ENCODE measurements at places on chromosomes 16 and 17.
A peak's percentile ranks its signal among the peaks of the same experiment; 100 is the strongest.

GRCh38 chr17:47732399-47733046 lies 513 bp upstream of the TBX21 start:
- DNase-seq, result no peak

DNA sequence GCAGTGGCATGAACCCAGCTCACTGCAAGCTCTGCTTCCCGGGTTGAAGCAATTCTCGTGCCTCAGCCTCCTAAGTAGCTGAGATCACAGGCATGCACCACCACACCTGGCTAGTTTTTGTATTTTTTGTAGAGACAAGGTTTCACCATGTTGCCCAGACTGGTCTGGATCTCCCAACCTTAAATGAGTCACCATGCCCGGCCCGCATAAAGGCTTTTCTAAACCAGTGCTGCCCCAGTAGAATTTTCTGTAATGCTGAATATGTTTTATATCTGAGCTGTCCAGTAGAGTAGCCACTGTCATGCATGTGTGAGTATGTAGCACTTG lies 36.9 kb upstream of the WSB1 start:
- no peak for DNase-seq

- DNase-seq, result no peak
These were observed 93.9 kb downstream of the GSG1L start for GRCh38 chr16:27969574-27969973.

- DNase-seq, result no peak
These were observed 88.0 kb downstream of the SDR42E1 start for GRCh38 chr16:81923296-81923695.

DNA sequence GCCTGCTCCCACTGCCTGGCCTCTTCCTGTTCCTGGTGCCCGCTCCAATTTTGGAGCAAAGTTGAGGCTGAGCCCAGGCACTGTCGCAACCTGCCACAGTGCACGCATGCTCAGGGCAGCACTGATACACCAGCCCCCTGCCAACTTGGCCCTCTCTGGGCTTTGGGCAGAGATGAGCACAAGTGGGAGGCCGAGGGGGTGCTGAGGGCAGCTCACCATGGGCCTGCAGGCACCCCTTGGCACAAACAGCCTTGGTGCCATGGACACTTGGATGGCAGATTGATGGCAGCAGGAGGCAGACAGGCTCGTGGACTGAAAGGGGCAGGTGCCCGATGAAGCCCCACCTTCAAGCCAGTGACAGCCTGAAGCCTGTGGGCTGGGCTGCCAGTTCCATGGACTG lies 42.9 kb downstream of the PIGL start:
- DNase-seq, result no peak

- peak; percentile 34 for DNase-seq
These were observed 16.5 kb downstream of the CD300LB start for GRCh38 chr17:74514632-74515334.

- no peak for DNase-seq
These were observed 775 bp downstream of the CYTH1 start for GRCh38 chr17:78781104-78781892.

DNA sequence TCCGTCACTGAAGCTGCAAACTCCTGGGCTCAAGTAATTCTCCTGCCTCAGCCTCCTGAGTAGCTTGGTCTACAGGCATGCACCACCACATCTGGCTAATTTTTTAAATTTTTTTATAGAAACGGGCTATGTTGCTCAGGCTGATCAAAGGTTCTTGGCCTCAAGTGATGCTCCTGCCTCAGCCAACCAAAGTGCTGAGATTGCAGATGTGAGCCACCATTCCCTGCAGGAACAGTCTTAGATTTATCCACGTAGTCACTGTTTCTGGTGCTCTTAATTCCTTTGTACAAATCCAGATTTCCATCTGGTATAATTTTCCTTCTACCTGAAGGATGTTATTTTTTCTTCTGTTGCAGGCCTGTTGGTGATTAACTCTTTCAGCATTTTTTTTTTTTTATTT lies 13.0 kb downstream of the SLC26A11 start:
- no peak for DNase-seq

DNA sequence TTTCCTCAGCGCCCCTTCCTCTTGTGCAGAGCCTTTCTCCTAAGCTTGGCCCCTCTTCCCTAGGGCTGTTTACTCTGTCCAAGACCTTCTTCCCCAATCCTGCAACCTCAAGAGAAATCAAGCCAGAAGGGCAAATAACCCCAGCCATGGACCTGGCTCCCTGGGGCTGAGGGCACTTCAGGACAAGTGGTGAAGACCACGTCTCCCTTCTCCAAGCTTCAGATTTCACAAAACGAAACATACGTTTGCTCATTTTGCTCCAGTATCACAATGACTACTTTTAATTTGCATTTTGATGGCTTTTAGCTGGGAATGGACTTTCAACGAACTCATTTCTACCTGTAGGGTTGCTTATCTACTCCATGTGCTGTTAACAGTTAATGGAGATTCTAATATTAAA lies 139.8 kb upstream of the CACNG5 start:
- no peak for DNase-seq

DNA sequence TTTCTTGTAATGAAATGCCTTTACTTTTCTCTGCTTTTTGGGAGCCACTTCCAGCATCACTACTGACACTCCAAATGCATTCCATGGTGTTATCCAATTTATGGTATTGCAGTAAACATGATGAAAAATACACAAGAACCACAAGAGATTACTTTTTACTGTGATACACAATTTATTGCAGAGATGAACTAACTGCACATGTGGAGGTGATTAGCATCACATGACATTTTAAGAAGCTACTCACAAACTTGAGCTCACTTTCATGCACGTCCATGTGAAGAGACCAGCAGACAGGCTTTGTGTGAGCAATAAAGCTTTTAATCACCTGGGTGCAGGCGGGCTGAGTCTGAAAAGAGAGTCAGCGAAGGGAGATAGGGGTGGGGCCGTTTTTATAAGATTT lies 780.5 kb upstream of the GOT2 start:
- no peak for DNase-seq

DNA sequence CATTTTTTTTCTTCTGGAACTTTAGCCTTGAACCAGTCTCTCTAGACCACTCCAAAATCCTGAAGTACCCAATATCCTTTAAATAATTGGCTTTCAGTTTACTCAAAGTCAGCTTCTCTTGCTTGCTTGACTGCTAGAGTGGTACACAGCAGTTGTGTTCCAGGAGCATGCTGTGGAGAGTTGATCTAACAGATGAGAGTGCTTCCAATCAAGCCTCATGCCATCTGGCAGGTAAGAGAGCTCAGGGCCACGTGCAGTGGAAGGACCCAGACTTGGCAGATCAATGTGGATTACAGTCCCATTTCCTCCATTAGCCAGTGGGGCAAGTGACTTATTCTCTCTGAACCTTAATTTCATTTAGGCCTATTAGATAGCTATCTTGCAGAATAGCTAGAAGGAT lies 15.7 kb downstream of the CNEP1R1 start:
- DNase-seq, result no peak

DNA sequence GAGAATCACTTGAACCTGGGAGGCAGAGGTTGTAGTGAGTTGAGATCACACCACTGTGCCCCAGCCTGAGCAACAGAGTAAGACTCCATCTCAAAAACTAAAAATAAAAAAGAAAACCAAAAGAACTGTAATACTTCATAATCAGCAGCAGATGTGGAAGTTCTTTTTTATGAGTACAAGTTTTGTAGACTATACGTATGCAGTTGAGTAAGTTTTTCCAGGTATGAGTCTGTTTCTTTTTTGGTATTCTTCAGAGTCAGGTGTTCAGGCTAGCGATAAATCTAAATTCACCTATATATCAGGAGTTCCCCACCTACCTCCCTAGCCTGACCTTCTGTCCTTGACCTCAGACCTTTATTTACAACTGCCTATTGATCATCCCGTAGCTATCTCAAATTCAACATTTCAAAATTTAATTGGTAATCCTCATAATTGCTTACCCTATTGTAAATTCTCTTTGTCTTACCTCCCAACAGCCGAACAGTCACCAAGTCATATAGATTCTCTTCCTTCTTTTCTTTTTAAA lies 10.7 kb downstream of the DCTN5 start:
- no peak for DNase-seq

DNA sequence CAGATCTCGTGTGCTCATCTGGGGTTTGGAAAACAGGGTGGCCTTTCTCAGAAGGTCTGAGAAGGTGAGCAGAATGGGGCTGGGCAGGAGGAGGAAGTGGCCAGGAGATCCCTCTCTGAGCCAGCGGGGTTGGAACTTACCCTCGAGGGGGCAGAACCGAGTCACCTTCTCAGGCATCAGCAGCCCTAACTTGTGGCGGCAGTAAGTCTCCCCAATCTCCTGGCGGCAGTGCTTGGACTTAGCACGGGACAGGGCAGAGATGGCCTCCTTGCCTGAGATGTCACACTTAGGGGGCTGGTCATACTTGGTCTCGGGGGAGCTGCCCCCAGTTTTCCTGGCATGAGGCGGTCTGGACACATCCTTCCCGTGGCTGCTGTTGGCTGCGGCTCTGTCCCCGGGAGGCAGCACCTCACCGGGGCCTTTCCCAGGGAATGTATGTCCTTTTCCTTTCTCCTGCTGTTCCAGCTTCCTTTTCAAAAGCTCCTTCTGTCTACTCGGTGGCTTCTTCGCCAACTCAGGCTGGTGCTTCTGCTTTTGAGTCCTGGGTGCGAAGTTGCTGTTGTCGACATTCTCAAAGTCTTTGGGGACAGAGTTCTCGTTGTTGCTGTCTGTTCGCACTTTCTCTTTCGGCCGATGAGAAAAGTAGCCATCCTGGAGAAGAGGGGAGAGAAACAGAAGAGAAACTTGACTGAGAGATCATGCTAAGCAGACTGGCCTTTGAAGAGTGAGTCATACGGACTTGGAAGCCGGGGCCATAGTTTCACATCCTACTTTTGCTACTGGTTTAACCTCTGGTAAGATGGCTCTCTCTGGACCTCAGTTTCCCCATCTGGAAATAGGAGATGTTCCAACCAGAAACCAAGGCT lies 211.7 kb downstream of the XYLT1 start:
- DNase-seq, result no peak

- no peak for DNase-seq
These were observed 18.4 kb downstream of the PARN start for GRCh38 chr16:14611660-14612059.

GRCh38 chr17:55411463-55411855 lies 10.2 kb downstream of the MMD start:
- DNase-seq, result no peak

DNA sequence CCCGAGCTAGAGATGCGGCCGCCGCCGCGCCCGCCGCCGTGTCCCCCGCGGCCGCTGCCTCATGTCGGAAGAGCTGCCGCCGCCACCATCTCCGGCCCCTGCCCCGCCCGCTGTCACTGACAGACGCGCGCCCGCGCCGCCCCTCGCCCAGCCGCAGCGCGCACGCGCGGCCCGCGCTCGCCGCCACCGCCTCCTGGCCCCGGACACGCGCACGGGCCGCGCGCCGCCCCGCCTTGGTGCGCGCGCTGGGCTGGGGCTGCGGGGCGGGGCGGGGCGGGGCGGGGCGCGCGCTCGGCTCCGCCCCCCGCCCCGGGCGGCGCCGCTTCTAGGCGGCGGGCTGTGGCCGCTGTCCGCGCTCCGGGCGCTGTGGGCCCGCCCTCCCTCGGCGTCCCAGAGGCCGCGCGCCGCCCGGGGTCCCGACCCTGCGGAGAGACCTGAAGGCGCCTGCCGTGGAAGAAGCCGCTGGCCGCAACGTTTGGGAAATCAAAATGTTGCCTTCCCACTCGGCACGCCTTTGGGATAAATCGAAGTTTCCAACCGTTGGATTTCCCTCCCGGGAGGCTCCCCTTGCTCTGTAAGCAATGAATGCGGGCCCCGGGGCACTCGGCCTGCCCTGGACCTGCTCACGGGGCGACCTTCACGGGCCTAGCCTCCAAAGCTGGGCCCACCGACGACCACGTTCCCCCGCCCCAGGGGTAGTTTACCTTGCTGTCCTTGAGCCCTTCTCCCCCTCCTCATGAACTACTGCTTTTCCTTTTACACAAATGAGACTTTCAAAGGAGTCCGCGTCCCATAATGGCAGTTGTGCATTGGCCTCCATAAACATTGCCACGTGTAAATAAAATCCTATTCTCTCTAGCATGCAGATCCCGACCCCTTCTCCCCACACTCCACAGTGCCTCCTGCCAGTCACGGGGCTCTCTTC lies at the start of gene ADCY9:
ADCY9 (minus strand) TSS at position 118 of the 925 bp plus-strand sequence. CDS start 1,000 bp downstream, outside the sequence.
- no peak for DNase-seq

DNA sequence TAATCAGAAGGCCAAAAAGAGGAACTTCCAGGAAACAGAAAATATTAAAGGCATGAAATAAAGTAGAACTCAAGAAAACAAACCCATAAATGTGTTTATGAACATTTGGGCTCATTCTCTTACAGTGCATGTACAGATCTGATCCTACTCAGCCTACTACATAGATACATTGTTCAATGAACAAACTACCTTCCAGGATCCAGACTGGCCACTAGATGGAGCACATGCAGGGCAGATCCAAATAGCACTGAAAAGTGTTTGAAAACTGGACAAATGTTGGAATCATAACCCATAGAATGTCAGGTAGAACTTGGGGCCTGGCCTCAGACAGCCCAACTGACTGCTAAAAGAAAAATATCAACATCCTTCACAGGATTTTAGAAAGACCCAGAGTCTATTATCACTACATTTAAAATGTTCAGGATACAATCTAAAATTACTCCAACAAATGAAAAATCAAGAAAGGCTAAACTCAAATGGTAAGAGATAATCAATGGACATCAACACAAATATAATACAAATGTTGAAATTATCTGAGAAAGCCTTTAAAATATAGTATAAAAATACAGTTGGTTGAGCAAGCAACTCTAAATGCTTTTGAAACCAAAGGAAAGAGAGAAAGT lies 122.4 kb upstream of the NUDT7 start:
- peak; percentile 12 for DNase-seq

GRCh38 chr16:75908331-75909117 lies 182.2 kb upstream of the CPHXL start:
- no peak for DNase-seq

DNA sequence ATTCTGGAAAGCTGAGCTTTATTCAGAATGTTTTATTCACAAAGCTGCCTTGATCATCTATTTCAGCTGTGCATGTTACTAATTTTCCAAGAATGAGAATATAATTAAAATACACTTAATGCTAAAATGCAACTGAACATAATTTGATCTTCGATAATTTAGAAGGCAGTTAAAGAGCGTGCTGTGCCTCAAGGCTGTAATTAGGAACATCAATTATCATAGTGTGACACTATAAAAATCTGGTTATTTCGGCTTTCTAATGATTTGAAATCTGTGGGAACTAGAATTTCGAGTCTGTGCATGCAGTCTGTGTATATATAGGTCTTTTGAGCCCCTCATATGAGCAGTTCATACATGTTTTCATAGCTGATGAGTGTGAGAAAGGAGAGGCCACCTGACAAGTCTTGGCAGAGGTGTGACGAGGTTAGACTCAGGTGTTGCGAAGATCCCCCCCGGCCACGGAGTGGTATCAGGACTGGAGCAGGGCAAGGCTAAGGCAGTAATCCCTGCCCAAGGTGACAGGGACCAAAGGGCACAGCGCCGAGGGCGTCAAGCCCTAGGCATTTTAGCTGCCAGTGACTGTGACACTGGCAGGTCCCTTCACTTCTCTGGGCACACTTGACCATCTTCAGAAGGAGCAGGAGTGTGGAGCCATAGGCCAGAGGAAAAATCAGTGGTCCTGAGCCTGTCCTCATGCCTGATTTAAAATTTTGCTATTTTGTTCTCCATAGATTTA lies 328.5 kb downstream of the SNX29 start:
- DNase-seq, result no peak

GRCh38 chr17:43349142-43349541 lies 49.7 kb upstream of the ARL4D start:
- DNase-seq, result no peak

GRCh38 chr16:2831203-2831602 lies 1.1 kb downstream of the ZG16B start:
- no peak for DNase-seq
